ENCODE measurements at places on chromosomes 3 and 15.

DNA sequence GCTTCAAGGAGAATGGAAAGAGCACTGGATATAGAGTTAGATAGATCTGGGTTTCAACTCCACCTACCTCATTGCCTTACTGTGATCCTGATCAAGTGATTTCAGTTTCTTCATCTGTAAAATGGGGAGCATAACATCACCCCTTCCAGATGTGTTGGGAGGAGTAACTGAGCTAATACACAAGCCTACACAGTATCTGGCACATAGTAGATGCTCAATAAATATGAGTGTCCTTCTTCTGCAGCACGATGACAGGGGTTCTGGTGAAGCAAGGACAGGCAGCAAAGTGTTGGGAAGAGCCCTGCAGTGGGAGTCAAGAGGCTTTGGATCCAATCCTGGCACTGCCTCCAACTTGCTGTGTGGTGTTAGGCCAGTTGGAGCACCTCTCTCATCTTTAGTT is 270.0 kb downstream of the UACA start:
- no peak for DNase-seq

DNA sequence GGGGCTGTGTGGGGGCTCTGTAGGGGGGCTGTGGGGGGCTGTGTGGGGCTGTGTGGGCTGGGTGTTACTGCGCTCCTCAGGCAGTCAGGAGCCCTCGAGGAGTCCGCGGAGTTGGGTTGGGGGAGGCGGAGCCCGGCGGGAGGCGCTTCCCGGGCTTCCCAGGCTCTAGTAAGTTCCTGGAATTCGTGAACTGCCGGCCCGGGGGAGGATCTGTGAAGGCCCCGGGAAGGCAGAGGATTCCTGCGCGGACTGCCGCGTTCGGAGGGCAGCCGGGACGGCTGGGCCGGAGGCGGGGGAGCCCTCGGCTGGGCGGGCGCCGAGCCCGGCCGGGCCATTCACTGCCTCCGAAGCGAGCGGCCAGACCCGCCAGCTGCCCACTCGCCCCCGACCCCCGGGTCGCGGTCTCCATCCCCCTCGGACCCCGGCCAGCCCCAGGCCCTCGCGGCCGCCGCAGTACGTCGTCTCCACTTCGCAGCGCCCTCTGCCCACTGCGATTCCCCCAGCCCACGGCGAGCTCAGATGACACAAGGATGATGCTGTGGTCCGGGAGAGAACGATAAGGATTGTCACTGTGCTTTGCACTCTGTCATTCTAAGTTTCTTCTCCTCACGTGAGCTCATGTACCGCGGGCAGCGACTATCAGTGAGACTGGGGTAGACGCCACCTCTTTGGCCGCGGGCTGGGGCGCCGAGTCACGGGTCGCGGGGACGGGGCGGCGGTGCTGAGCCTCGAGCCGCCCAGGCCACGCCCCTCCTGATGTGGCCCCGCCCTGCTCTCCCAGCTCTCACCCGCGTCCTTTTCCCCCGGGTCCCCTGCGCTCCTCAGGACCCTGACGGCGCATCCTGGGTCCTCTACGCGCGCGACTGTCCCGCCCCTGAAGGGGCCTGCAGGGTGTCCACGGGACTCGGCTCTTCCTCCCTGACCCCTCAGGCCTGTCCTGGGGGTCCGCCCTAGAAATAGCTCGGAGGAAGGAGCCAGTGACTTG is 65.3 kb downstream of the KLF13 start:
- peak; percentile 75 for DNase-seq

- no peak for DNase-seq
Measured at GRCh38 chr15:83193721-83194120, 13.9 kb downstream of the HDGFL3 start.

DNA sequence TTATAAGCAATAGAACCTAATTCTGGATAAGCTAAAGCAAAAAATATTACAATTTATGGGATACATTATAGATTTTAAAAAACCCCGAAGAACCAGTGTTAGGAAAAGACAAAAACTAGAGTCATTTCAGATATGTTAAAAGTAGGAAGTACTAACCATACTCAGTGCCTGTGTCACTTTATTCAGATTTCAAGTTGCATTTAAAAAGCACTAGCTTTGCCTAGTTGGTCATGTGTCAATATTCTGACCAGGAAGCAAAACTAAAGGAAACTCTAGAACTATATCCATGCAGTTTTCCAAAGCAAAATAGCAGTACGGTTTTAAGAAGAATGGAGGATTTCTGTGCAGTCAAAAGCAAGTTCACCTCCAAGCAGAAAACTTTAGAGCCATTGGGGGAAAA is 88.4 kb downstream of the RAP2B start:
- DNase-seq, result no peak

- DNase-seq, result no peak
Measured at GRCh38 chr3:137110392-137110996, 152.7 kb downstream of the IL20RB start.

- no peak for DNase-seq
Measured at GRCh38 chr15:85137489-85138168, 156.0 kb downstream of the PDE8A start.

DNA sequence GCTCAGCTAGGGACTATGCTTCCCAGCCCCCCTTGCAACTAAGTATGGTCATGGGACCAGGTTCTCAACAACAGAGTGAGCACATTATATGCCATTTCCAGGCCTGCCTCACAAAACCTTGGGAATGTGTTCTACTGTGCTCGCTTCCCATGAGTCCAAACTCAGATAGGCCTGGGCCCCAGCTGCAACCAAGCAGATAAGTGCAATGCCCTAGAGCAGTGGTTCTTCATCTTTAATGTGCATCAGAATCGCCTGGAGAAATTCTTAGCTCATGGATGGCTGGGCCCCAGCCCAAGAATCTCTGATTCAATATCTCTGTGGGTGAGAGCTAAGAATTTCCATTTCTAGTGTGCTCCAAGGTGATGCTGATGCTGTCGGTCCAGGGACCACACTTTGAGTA is 27.5 kb upstream of the TBC1D21 start:
- no peak for DNase-seq

DNA sequence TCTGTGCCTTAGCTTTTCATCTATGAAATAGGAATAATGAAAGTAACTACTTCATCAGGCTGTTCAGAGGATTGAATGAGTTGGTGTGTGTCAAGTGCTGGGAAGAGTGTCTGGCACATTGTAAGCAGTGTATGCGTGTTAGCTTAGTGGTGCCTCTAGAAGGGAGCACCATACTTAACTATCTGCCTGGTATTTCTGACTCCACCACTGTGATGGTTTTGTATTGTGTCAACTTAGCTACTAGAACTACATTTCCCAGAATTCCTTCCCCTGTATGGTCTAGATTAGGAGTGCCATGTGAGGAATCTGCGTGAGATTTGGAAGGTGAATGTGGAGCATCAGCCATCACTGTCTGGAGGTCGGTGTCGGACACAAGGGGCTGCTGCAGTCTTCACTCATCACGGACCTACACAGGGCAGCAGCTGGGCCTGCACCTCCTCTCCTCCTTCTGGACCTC is 115.4 kb upstream of the GALNT15 start:
- no peak for DNase-seq

- no peak for DNase-seq
Measured at GRCh38 chr3:102574355-102574754, 139.5 kb downstream of the ZPLD1 start.

GRCh38 chr3:57043518-57043917 is 16.9 kb upstream of the SPATA12 start:
- no peak for DNase-seq

GRCh38 chr3:142888481-142889211 is at the start of gene PCOLCE2:
PCOLCE2 (minus strand) TSS chr3:142889083; CDS start chr3:142888896, 187 bp downstream.
- no peak for DNase-seq

DNA sequence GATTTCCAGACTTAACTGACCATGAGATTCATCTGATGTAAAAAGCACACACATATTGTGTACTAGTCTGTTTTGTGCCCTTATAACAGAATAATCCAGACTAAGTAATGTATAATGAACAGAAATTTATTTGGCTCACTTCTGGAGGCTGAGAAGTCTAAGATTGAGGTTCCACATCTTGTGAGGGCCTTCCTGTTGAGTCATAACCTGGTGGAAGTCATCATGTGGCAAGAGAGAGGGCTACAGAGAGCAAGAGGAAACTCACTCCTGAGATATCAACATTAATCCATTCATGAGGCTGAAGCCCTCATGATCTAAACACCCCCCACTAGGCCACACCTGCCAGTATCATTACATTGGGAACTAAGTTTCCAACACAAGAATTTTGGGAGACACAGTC is 977.6 kb downstream of the MCTP2 start:
- DNase-seq, result no peak

- no peak for DNase-seq
Measured at GRCh38 chr3:46321461-46322104, 32.3 kb upstream of the CCR2 start.

DNA sequence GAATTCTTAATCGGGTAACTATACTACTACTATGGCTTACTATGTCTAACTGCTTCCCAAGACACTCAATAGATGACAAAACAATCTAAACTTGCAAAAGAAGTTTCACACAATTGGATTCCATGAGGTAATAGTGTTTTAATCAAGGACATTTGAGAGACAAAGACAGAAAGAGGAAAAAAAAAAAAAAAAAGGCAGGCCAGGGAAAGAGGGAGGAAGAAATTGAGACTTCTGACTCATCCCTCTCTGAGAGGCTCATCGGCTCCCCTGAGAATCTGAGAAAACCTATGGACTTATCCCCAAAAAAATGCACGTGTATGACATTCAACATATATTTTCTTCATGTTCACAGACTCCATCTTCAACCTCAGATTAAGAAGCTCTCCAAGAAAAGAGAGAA is 61.0 kb downstream of the SCAPER start:
- DNase-seq, result no peak

DNA sequence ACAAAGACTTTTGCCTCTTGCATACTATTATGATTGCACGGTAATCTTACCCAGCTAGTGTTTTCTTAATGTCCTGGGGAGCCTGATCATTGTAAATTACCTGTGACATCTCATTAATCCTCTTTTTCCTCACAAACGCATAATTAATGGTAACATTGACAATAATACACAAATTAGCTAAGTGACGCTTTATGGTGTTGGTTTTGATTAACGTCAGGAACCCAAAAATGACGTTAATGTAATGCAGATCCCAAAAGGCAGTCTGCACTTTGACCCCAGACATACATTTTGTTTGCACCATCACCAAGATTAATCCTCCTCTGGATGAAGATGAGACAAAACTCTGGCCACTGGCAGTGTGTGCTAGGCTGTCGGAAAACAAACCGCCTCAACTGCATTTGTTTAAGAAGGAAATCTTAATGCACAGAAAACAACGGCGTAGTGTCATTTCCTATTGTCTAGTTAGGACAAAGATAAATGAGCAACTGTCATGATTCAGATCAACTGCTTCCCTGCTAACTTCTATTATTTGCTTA is 83.9 kb upstream of the CDIN1 start:
- no peak for DNase-seq

DNA sequence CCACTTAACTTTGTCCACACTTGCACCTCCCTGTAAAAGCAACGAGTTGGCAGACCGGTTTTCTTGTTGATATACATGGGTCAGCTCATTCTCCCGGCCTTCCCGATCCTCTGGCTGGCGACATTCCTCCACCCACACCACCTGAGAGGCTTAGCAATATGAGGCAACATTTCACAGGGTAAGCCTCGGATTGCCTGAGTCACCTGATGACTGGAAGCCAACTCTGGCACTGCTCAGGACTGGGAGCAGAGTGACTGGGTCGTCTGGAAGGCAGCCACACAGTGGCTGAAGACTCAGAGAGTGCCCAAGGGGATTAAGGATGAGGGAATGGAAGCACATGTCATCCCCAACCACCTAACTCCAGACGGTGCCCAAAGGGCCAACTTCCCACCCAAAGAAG is 9.8 kb downstream of the HOMER2 start:
- DNase-seq, result no peak

DNA sequence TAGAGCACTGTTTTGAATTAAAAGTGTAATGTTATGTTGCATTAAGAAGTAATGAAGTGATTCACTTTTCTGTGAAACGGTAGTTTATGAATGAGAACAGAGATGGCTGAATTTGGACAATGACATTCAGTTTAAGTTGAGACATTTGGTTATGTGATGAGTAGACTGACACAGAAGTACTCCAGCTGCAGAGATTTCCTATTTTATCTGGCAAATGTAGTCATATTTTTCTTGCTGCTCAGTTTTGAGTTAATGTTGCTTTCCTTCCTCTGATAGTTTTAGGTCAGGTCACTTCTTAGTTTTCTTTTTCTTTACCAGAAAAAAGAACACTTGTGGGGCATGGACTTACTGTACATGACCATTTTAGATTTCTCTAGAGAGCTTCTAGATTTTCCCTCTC is 51.2 kb downstream of the ASB7 start:
- DNase-seq, result no peak

DNA sequence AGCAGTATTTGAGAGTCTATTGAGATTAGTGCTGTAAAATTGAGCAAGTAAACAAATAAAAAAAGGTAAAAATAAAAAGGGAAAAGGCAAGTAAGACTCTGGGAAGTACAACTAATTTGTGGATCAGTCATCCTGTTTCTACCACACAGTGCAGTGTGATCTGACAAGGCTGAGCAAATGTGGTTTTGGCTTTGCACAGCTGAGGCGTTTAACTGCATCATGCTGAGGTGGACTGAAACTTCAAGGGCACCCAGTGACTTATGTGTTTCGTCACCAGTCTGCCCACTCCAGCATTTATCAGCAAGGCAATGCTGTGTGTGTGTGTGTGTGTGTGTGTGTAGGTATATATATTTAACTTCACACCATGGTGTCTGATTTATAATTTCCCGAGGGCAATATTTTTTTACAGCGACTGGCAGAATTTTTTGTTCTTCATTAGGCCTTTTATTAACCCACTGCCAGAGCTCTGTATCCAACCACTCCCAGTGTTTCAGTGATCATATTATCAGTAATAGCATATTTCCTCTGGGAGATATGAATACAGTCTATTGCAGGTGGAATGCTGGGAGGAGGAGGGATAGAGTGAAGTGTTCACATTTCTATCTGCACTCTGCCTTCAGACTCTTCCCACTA is 131.5 kb upstream of the SATB1 start:
- peak; percentile 39 for DNase-seq

- DNase-seq, result no peak
Measured at GRCh38 chr3:155736381-155736780, 8.5 kb downstream of the PLCH1 start.

DNA sequence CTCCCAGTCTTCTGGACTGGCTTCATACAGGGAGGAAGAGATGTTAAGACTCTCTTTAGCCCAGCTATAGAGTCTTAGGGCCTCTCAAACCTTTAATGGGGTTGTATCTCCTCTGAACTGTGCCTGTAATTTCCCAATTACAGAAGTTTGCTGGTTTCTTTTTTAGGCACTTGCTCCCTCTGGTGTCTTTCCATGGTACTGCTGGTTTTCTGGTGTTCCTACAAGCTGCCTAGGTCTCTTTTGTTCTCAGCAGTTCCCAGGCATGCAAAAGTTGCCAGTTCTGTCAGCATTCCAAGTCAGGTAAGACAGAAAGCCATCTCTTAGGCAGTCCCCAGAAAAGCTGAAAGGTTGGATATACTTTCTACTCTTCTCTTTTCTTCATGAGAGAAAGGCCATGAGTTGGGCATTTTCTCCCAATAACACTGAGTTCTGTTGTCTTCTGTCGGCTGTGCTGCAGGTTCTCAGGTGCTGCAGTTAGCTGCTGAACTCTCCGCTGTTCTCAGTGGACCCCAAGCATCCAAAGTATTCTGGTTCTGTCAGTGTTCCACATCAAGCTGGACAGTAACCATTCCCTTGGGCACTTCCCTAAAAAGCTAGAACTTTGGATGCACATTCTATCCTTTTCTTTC is 54.4 kb upstream of the EHHADH start:
- peak; percentile 32 for DNase-seq

GRCh38 chr3:74000725-74001124 is 376.0 kb upstream of the PDZRN3 start:
- DNase-seq, result no peak

Data from stimulated activated CD4-positive, alpha-beta T cell treated with anti-CD3 and anti-CD28 coated beads, Interleukin-1b, Interleukin-23, amount 100 ng/mL, for 4 hours (primary cell).